ENCODE measurements at places on chromosomes 3 and 15.

- DNase-seq = no peak
Observed at GRCh38 chr15:88835119-88835518, 31.9 kb downstream of the ACAN start.

DNA sequence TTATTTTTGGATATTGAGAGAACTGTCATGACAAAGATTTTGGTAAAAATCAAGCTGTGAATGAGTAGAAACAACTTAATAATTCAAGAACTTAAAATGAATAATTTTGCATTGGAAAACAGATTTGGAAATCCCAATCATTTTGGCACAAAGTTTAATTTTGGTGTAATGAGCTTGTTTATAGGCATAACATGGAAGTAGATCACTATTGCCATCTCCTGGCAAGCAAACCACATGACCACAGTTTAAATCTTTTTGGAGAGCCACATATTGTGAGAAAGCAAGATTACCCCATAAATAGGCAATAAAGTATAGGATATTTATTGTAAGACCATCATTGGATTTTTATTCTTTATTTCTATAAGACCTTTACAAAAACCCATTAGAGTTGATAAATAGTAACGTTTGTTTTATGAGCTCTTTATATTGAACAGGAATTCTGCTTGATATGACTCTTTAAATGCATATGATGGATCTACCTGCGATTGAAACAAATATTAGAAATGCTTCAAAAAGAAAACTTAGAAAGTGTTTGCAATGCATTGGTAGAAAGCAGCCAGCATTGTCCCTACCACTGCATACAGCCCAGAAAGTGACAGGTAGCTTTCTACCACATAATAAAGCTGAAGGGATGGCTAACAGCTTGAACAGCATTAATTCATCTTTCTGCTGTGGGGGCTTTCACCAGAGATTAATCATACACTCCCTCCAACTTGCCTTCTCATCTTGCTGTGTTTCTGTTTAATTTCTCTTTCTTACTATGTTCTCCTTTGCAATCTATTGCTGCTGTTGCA is 766.8 kb downstream of the TBL1XR1 start:
- DNase-seq = peak; percentile 2

DNA sequence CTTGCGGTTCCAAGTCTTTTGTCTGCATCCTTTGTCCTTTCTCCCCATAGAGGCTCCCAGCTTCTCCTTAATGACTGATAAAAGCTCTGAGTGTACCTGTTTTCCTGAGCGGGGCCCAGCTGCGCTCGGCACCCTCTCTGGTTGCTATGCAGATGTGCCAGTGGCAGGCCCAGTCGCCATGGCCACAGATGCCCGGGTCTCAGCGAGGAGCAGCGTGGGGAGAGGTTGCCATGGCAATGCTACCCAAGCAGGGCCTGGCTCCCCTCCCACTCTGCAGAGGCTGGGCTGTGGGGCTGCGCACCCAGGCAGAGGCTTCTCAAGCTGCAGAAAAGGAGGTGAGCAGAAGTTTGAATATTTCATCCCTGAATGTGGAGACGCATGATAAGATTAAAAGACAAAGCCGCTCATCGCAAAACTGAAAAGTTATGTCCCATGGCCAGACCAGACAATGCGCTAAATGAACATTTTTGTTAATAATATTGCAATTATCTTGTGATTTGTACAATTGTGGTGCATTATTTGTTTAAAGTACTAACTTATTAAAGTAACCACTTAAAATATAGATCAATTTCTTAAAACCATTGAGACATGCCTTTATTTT is 66.1 kb downstream of the TPRA1 start:
- no peak for DNase-seq

- DNase-seq = peak; percentile 71
Observed at GRCh38 chr15:88385078-88385700, 82.0 kb downstream of the MRPL46 start.

GRCh38 chr3:34727700-34728099 is 911.6 kb upstream of the ARPP21 start:
- DNase-seq = peak; percentile 3

DNA sequence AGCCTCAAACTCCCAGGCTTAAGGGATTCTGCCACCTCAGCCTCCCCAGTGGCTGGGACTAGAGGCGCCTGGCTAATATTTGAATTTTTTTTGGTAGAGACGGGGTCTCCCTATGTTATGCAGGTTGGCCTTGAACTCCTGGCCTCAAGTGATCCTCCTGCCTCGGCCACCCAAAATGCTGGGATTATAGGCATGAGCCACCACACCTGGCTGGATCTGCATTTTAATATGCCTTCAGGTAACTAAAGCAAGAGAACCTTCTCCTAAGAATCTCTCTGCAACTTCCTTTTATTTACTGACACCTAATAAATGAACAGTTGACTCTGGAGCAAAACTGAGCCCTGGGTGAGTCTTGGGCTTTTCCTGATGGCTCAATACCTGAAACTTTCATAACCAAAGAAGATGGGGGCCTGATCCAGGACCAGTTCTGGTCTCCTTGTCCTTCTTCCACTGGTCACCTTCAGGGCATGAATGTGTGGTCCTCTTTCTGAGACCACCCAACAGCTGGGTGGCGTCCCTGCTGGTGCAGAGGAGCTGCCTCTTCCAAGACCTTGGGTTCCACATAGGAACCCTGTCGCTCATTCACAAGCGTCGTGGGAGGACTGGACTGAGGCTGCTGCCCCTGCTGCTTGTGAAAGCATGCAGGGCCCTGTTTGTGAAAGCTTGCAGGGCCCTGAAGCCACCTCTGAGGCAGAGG is 28.2 kb downstream of the CCR9 start:
- DNase-seq = no peak

DNA sequence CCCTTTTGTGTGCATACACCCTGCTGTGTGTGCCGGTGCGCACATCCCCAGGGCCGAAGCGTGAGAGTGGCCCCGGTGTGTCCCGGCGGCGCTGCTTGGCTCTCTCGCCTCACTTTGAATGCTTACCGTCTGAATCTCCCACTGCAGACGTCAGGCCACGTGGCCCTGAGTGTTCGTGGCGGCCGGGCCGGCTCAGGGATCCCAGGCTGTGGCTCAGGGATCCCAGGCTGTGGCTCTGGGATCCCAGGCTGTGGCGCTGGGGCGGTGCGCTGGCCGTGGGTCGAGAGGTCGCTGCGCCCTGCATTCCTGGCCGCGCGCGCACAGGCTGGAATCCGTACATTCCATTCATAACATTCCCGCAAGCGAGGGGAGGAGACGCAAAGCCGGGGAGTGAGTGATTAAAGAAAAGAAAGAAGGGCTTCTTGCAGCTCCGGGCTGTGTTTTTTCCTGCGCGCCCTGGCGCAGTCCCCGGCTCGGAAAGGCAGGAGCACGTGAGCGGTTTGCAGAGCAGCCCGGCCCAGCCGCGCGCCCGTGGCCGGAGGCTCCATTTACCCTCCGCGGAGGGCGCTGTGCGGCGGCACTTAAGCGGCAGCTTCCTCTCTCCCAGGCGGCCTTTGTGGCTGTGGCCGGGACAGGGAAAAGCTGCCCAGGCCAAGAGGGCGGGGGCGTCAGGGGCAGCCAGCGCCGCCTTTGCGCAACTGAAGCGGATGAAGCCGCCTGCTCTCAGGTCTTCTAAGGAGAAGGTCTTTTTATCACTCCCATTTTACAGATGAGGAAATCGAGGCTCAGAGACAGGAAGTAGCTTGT is 87.0 kb upstream of the ALDH1L1 start:
- DNase-seq = no peak

GRCh38 chr3:71172189-71172588 is 411.3 kb downstream of the FOXP1 start:
- DNase-seq = no peak

DNA sequence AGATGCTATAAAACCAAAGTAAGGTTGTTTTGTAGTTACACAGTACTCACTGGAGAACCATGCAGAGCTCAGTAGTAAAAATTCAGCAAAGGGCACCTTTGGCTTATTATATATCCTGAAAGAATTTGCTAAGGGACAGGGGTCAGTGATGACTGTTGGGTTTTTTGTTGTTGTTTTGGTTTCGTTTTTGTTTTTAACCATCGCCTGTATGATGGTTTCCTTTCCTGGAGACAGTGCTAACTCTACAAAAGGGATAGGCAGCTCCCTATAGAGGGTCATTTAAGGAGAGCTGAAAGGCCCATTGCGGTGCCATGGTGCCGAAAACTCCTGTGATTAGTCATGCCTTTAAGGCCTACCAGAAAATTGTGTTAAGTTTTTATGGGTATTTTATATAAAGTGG is 118.2 kb upstream of the GOLIM4 start:
- peak; percentile 6 for DNase-seq

DNA sequence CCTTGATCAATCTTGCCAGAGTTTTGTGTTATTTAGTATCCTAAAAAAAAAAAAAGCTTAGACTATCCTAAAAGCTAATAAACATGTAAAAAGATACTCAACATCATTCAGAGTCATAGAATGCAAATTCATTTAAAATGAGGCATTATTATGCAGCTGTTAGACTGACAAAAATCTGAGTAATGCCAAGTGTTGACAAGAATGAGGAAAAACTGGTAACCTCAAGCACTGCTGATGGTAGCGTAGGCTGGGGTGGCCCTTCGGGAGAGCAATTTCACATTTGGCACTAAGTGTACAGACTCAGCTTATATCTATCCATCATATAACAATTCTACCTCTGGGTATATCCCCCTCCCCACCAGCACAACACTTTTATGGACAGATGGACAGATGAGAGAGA is 280.4 kb downstream of the RAP2B start:
- no peak for DNase-seq

GRCh38 chr3:39388153-39388552 is 5.0 kb downstream of the SLC25A38 start:
- DNase-seq = no peak

DNA sequence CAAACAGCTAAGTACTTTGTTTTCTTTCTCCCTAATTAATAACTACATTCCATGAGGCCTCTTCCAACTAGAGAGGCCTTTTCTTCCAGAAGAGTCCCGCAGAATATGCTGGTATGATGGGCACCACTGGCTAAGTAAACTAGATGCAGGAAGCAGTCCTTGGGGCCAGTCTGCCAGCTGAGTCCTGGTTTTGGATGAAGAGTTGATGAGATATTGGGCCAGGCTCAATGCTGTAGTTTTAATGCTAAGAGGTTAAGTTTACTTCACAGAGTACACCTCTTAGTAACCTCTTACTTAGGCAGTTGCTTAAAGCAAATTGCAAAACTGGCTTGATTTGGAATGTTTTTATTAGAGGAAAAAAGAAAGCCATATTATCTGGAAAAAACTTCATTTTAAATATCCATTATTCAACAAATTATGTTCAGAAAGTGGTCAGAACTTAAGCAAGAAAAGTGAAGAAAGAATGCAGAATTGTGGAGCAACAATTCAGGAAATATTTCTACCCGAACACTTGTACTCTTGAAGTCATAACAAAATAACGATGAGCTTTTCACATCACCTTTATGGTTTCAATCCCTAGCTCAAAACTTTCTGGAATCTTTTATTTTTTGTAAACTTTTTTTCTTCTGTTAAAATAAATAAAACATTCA is 178.4 kb upstream of the CDIN1 start:
- DNase-seq = no peak

DNA sequence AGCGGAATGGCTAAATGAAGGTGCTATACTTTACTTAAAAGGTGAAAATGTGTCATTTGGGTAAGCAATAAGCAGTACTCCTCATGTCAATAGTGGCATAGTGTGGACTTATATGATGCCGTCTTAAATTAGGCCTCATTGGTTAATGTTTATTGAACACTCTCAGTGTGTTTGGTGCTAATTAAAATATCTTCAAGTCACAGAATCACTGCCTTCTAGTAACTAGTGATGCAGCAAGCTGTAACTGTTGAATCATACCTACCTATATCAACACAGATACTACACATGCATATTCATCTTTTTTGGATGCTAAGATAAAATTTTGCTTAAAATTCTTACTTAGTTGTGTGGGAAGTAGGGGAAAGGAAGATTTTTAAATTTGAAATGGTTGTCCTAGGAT is 30.7 kb downstream of the ARHGAP31 start:
- DNase-seq = no peak

DNA sequence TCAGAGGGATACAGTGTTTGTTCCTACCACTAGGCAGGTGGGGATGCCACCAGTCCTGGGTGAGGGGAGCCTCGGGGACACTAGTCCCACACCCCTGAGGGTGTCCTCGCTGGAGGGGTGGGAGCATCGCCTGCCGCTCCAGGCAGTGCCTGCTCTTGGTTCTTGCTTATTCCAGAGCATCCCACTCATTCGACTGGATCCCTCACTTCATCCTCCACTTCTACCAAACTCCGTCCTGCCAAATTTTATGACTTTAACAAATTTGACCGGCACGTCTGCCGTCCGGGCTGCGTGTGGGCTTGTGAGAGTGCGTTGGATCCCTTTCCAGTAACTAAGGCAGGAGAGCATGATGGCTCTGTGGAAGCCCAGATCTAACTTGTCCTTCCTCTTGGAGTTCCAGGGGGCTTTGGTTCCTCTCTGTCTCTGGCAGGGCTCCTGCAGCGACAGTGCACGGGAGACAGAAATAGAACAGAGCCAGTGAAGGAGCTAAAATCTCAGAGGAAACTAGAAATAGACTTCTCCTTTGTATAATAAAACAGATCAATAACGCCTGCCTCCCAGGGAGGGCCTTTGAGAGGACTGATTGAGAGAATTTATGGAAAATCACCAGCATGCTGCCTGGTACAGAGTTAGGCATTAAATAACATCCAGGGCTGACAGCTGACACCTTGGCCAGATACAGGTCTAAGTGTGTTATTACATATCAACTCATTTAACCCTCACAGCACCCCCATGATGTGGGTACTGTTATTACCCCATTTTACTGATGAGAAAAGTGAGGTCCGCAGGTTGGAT is 34.5 kb downstream of the MGLL start:
- no peak for DNase-seq

DNA sequence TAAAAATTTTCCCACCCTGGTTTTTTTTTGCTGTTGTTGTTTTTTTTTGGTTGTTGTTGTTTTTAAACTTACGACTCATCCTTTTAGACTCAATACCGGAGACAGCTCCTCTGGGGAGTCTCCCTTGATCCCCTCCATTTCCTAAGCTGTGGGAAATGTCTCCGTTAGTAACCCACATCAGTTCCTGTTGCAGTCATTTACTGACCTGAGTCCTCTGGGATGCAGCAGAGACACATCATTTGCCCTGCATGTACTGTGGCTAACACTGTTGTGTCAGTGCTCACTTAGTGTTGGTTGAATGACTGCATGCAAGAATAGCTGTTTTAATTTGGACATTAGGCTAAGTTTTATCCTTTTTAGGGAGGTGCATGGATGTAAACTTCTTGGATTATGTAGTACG is 83.8 kb downstream of the MBNL1 start:
- no peak for DNase-seq

GRCh38 chr3:12556690-12557472 is at the start of gene MKRN2:
TSS of gene MKRN2 (plus strand) at chr3:12557087. CDS start at chr3:12557151, 64 bp downstream.
- peak; percentile 84 for DNase-seq

DNA sequence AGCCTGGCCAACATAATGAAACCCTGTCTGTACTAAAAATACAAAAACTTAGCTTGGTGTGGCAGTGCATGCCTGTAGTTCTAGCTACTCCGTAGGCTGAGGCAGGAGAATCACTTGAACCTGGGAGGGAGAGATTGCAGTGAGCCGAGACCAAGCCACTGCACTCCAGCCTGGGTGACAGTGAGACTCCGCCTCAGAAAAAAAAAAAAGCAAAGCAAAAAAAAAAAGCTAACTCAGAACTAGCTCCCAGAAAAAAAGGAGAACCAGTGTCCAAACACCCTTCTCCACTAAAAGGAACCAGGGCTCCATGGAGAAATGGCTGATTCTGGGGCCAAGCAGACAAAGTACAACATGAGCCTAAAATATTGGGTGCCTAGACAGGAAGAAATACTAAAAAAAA is 16.7 kb upstream of the CRTC3 start:
- DNase-seq = no peak

GRCh38 chr15:44633603-44634002 is 29.9 kb downstream of the SPG11 start:
- peak; percentile 60 for DNase-seq
